ENCODE measurements at places on chromosomes 2 and 18. TPM values are rescaled to one million over a fixed set of nuclear protein-coding genes. Genes with fewer than 3 reads are reported as not detected.

Gene ZC3H15
- 76.1 TPM for total RNA-seq

Gene HJURP
- total RNA-seq, result 6.5 TPM

Gene FTCDNL1
- 1.3 TPM for total RNA-seq

Gene TMEM247
- total RNA-seq, result not detected

- DNase-seq, result no peak
These were observed 23.7 kb upstream of the AP1S3 start for GRCh38 chr2:223860809-223861738.

DNA sequence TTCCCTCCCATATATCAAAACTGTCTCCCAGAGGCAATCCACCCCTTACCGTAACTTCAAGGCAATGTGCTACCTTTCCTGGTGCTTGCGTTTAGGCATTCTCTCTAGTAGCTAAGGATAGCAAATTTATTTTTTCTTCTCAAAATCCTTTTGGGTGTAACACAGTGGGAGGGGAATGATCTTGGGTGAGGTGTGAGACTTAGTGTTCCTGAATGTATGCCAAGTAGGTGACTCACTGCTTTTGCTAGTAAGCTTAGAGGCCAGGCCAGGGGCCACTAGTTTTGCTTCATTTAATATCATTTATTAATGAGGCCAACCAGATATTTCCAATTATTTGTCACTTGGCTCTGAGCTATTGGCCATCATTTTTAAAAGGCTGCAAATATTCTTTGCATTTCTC is 135.5 kb downstream of the NAPG start:
- DNase-seq, result peak; percentile 34

- no peak for DNase-seq
These were observed 478.1 kb upstream of the ZNF804A start for GRCh38 chr2:184119989-184120800.

DNA sequence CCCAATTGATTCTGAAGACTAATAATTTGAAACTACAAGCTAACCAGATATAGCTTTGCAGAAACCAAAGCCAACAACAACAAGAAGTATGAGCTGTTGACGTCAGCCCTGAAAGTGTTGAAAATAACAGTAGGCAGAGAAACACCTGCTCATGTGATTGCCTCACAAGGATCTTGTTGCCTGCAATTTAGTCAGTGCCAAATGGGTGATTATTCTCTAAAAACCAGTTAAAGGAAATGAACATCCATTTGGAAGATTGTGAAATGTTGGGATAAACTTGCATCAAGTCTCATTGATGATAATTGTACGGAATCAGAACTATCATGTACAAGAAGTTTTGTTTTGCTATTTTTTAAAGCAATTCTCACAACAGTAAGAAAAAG is 2.8 kb downstream of the CYTIP start:
- no peak for DNase-seq

DNA sequence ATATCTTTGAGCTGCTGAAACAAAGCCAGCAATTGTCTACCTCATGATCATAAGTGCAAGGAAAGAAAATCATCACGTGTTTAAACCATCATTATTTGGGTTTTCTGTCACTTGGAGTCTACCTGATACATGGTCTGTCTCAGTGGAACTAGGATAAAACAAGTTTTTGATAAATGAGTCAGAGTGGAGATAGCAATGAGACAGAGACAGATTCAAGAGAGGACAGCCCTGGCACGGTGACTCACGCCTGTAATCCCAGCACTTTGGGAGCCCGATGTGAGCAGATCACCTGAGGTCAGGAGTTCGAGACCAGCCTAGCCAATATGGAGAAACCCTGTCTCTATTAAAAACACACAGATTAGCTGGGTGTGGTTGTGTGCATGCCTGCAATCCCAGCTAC is 93.8 kb downstream of the PMAIP1 start:
- DNase-seq, result no peak

- peak; percentile 65 for DNase-seq
These were observed 5.5 kb downstream of the DCTN1 start for GRCh38 chr2:74374509-74375205.

GRCh38 chr2:217835931-217836891 is 166.6 kb downstream of the TNS1 start:
- no peak for DNase-seq

DNA sequence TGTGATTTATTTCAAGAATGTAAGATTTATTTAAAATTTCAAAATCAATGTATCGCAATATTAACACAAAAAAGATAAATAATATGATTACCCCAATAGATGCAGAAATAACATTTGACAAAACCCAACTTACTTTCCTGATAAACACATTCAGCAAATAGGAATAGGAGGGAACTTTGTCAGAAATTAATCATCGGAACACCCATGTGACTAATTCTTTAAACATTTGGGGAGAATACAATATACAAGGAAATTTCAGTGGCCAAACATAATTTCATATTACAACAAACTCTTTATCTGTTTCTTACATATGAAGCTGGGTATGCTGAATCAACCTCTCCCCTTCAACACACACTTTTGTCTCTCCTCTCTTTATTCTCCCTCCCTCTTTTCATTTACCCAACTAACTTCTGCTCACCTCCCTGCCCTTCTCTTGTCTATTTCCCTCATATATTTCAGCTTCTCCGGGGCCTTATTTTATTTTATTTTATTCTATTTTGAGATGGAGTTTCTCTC is 309.6 kb upstream of the CNTNAP5 start:
- no peak for DNase-seq

- no peak for DNase-seq
These were observed 53.1 kb downstream of the PDCL3 start for GRCh38 chr2:100615886-100616285.

- peak; percentile 54 for DNase-seq
These were observed 29.7 kb downstream of the C2orf42 start for GRCh38 chr2:70161069-70161534.

DNA sequence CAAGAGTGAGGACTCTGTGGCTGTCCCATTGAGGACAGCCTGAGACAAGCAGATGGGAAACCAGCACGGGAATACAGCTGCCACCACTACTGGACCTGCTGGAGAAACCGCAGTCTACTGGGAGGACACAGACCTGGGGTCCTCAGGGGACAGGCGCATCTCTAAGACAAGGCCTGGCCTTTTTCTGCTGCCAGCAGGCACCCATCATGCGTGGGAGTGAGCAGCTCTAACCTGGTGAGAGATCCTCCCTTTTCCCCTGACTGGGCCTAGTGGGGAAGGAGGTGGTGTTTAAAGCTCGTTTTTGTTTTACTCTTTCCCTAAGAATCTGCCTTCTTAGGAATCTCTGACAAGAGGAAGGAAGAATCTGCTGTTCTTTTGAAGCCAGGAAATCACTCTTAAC is 36.6 kb downstream of the CYRIA start:
- no peak for DNase-seq

DNA sequence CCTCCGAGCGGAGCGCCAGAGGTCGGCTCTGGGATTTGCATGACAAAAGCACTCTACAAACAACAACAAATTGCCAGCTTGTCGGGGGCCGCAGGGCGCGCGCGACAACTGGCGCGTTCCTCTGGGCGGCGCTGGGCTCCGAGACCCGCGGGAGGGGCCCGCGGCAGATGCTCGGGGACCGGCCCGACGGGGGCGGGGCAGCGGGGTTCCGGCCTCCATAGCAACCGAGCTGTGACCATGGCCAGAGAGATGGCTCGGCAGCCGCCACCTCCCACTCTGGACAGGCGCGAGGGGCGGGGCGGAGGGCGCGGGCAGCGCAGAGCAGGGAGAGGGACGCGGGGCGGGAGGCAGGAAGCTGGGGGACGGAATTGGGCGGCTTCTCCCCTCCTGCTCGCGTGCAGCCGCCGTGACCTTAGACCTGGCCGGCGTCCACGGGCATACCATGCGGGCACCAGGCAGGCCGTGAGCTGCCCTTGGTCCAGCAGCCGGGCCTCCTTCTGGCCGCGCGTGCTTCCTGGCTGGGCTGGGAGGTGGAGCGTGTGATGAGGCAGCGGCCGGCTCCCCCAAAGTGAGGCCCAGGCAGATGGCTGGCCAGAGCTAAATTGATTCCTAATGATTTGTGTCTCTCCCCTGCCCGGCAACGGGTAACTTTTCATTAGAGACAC is 171.5 kb downstream of the CELF4 start:
- DNase-seq, result peak; percentile 12

GRCh38 chr2:32342801-32343200 is 14.0 kb upstream of the BIRC6 start:
- DNase-seq, result no peak

- DNase-seq, result no peak
These were observed 4.2 kb downstream of the CLK1 start for GRCh38 chr2:200860092-200860795.

DNA sequence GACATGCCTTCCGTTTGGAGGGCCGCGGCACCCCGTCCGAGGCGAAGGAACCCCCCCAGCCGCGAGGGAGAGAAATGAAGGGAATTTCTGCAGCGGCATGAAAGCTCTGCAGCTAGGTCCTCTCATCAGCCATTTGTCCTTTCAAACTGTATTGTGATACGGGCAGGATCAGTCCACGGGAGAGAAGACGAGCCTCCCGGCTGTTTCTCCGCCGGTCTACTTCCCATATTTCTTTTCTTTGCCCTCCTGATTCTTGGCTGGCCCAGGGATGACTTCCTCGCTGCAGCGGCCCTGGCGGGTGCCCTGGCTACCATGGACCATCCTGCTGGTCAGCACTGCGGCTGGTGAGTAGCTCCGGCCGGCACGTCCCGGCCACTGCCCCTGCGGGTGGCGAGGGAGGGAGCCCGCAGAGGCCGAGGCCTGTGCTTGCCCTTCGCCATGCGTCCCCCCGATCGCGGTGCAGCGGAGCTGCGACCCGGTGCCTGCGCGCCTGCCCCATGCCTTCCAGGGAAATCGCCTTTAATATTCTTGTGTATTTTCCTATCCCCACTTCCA is 1.2 kb downstream of the BMPR2 start:
- no peak for DNase-seq
